ENCODE measurements at places on chromosomes 2 and 18.
A peak's percentile ranks its signal among the peaks of the same experiment; 100 is the strongest.

DNA sequence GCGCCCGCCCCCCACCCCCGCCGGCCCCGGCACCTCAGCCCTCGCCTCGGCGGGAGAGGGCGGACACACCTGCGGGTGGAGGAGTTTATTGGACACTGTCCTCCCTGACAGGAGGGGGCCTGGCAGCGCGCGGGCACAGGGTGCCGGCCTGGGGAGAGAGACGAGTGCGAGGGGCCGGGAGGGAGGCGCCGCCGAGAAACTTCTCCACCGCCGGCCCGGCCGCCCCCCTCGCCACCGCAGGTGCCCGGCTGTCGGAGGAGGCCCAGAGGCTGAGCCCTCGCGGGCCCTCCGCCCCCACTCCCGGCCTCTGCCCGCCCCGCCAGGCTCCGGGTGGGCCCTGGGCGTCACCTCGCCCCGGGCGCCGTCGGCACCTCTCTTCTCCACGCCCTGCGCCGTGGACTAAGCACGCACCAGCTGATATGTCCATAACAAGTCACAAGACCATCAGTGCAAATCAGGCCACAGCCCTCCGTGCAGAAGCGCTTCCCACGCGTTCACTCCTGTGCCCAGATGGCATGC lies 311.3 kb downstream of the CELF4 start:
- DNase-seq: no peak

DNA sequence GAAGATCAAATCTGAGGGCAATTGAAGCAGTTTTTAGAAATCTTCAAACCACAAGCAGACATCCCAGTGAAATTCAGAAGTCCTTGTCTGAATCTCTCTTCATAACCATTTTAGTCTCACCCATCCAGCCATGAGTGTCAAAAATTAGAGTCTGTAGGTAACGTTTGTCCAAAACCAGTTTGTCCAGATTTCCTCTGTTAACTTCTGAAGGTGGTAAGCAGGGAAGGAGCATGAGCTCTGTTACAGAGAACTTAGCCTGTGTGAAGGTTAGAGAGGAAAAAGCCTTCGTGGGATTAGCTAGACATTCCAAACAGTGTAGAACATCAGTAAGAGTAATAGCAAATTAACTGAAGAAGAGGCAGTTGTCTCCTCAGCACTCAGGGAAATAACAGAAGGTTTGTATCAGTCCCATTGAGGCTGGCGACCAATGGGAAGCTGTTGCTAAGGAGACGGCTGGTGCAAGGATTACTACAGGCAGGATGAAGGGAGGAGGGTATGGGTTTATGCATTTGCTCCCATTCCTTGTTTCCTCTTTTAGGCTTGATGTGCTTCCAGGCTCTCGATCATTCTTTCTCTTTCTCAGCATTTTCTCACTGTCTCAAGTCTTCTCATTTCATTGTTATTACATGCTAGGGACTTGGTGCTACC lies 8.7 kb upstream of the GPR155 start:
- no peak for DNase-seq

GRCh38 chr2:313991-314390 lies 26.1 kb upstream of the ALKAL2 start:
- no peak for DNase-seq

GRCh38 chr18:73264562-73264921 lies 396.8 kb upstream of the NETO1 start:
- no peak for DNase-seq

DNA sequence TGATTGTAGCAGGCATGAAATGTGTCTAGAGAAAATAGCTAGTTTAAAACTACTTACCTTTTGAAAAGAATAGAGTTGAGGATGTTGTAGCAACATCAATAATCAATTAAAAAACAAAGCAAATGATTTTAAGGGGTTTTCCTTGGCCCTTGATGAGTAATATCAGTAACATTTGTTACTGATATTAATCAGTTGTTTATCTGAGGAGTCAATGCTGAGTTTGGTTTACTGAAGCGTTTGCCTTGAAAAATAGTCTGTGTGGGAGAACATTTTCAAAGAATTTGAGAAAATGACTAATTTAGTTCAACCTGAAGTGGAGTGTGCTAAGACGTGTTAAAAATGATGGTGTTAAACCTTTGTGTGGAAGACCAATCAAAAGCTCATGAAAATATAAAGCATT lies 9.3 kb downstream of the PTH2R start:
- DNase-seq: no peak

GRCh38 chr2:158716121-158716791 lies 78.9 kb upstream of the DAPL1 start:
- no peak for DNase-seq

GRCh38 chr2:232120911-232121310 lies 159.4 kb downstream of the DIS3L2 start:
- no peak for DNase-seq

DNA sequence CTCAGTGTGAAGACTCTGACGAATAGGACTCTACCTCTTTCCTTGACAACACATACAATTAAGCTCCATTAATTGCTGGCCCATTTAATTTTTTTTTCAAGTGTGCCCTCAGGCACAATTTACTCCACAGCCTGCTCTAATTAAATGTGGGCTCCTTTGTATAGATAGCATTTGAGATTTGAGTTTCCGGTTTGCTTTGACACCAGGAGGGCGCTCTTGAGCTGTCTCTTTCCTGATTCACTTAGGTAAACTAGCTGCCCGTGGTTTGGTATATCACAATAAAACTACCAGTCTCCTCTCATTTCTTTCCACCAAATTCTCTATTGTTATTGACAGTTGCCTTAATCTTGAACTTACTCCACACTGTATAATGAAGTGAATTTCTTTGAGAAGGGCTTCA lies 666.0 kb downstream of the DSC3 start:
- DNase-seq: no peak

- DNase-seq: peak; percentile 78
Observed at GRCh38 chr2:136116813-136117390, 1.0 kb downstream of the CXCR4 start.

GRCh38 chr2:44793322-44793870 lies 148.1 kb upstream of the SIX3 start:
- DNase-seq: no peak

DNA sequence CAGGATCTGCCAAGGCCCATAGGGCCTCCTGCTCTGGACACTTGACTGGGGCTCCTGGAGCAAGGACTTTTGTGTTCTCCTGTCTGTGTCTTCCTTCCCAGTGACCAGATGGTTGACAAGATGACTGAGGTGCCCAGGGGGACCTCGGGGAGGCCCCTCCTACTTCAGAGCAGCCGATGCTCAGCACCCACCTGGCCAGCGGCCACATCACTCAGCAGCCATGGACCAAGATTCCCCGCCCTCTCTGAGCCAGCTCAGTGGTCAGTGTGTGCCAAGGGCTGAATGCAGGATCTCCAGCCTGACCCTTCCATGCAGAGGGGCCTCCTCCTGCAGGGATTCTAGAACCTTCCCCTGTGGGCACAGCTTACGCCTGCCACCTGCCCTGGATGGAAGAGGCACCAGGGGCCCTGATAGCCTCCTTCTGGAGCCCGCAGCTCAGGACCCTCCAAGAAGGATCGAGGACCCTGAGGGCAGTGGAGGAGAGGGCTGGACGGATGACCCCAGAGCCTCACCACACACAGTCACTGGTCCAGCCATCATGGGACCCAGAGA lies 87.4 kb upstream of the GPC1 start:
- DNase-seq: no peak

- DNase-seq: no peak
Observed at GRCh38 chr2:134396493-134396892, 142.6 kb downstream of the MGAT5 start.

DNA sequence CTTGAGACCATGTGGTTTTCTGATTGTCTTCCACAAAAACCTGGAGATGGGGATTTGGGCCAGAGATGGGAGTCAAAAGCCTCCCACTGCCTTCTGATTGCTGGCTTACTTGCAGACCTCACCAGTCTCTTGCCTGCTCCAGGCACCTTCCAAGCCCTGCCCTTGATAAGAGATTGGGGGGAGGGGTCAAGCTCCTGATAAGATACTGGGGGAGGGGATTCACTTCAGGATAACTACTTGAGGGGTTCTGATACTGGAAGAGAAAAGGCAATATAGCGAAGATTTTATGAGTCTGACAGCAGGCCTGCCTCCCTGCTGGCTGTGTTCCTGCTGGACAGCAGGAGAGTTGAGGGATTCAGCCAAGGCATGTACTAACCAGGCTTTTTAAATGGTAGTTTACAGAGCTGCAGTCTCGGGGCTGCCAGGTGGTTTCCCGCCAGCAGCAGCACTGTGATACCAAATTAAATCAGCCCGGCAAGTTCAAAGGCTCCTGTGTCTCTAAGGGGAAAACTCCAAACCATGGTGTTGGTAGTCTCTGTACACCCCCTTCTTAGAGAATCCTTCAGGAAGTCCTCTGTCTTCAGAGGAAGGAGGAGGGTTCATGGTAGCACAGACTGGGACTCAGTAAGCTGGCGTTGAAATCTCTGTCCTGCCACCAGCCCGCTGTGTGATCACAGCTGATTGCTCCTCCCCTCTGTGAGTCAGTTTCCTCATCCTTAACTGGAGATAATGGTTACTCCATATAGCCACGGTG lies 58.3 kb downstream of the FBXO36 start:
- no peak for DNase-seq

Data from GF-D8 (cell line).